ENCODE measurements at places on chromosomes 1 and 21.

DNA sequence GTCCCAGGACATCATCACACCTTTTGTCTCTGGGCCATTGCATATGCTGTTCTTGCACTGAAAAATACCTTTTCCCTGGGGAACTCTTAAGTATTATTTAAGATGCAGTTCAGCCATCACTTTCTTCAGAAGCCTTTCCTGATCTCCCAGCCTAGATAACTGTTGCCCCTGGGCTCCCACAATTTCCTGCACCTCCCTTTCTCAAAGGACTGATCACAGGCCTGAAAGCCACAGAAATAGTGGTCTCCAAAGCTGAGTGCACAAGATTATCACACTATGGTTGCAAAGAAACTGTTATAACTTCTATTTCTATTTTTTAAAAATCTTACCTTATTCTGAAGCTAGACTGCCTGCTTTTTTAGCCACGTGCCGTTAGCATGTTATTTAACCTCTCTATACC, 2.8 kb upstream of the ZSCAN20 start:
- DNase-seq, result no peak

- DNase-seq, result no peak
Measured at GRCh38 chr1:231424950-231425805, 3.1 kb upstream of the EGLN1 start.

GRCh38 chr1:92752719-92753118, 32.2 kb downstream of the EVI5 start:
- no peak for DNase-seq

- DNase-seq, result no peak
Measured at GRCh38 chr1:112625696-112626095, 6.1 kb downstream of the CAPZA1 start.

- DNase-seq, result no peak
Measured at GRCh38 chr1:172733815-172734214, 74.9 kb downstream of the FASLG start.

- no peak for DNase-seq
Measured at GRCh38 chr1:196070940-196071339, 537.3 kb downstream of the KCNT2 start.

DNA sequence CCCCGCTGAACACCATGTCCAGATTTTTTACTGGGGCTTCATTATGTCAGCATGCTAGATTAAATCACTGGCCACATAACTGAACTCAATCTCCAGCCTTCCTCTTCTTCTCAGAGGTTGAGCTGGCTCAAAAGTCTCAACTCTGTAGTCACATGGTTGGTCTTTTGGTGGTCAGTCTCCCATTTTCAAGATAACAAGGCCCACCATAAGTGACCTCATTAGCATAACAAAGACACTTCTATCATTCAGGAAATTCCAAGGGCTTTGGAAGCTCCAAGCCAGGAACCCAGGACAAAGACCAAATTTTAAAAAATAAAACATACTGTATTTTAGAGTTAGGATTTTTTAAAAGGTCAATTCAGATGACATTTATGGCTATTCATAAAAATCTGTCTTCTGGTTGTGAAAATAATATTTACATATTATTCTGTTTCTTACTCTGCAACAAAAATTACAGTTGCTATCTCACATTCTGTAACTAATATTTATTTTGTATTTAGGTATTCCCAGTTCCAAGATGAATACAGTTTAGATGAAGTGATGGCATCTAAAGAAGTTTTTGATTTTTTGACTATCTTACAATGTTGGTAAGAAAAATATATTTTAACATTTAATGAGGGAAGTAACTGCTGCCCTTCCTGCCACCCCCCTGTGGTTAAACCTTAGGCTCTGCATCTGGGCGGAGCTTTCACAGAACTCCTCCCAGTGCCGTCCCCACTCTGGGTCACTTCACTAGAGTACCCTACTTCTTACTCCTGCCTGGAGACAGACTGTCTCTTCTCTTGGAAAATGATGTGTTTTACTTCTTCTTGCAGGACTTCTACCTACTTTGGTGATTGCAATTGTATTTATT, 49.3 kb downstream of the SCP2 start:
- no peak for DNase-seq

DNA sequence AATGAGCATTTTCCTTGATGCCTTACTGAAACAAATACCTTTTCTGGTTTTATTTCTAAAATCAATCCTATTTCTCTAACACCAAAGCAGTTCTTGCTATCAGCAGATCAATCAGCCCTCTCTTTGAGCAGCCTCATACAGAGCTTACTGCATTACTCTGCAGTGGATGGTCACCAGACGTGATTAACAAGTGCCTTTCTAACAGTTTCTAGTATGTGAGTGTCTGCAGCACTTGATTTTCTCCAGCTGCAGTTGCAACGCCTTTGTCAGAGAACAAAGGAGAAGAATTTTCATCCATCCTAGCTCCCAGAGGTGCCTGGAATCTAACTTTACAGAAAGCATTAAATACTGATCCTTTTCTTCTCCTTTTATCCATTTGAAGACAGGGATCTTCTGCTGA, 177.3 kb upstream of the SGIP1 start:
- DNase-seq, result no peak

GRCh38 chr1:33418811-33419210, 12.1 kb downstream of the PHC2 start:
- no peak for DNase-seq

GRCh38 chr1:46770541-46770940, 28.3 kb upstream of the CYP4B1 start:
- DNase-seq, result no peak

DNA sequence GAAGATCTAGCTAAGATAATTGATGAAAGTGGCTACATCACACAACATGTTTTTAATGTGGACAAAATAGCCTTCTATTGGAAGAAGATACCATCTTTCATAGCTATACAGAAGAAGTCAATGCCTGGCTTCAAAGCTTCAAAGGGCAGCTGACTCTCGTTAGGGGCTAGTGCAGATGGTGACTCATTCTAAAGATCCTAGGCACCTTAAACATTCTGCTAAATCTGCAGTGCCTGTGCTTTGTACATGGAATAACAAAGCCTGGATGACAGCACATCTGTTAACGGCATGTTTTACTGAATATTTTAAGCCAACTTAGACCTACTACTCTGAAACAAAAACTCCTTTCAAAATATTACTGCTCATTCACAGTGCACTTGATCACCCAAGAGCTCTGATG, 65.6 kb upstream of the USP24 start:
- no peak for DNase-seq

DNA sequence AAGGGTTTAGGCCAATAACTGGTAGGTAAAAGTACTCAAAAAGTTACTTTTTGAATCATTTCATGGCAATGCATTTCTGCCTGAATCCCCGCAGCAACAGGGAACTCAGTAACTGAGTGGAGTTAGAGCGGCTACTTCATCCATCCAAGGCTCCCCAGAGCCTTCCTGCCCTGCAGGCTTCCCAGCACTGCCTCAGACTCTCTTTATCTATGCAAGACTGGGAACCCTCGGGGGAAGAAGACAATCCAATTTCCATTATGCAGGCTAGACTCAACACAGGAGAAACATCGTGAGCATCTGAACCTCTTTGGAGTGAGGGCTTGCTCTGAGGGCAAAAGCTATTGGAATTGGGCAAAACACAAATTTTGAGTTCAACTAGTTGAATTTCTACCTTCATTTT, 23.1 kb downstream of the ZMYND12 start:
- DNase-seq, result no peak

GRCh38 chr1:53577761-53578100, 118.5 kb downstream of the DMRTB1 start:
- no peak for DNase-seq

DNA sequence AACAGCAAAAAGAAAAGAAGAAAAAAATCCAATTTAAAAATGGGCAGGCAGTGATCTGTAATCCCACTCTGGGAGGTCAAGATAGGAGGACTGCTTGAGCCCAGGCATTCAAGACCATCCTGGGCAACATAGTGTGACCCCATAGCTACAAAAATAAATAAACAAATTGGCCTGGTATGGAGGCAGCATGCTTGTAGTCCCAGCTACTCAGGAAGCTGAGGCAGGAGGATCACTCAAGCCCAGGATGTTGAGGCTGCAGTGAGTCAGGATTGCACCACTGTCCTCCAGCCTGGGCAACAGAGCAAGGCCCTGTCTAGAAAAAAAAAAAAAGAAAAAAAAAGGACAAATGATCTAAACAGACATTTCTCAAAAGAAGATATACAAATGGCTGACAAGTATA, 99.6 kb downstream of the EIF4G3 start:
- no peak for DNase-seq

- DNase-seq, result no peak
Measured at GRCh38 chr1:209542585-209542984, 40.9 kb upstream of the CAMK1G start.

DNA sequence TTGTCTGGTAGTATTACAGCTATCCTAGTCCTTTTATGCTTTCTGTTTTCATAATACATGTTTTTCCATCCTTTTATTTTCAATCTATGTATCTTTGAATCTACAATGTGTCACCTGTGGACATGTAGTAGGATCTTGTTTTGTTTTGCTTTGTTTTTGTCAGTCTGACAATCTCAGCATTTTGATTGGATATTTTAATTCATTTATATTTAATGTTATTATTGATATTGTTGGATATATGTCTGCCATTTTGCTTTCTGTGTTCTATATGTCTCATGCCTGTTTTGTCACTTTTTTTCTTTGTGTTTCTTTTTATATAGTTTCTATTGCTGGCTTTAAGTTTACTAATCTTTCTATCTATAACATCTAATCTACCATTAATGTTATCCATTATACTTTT, 11.5 kb upstream of the PRSS38 start:
- DNase-seq, result no peak

DNA sequence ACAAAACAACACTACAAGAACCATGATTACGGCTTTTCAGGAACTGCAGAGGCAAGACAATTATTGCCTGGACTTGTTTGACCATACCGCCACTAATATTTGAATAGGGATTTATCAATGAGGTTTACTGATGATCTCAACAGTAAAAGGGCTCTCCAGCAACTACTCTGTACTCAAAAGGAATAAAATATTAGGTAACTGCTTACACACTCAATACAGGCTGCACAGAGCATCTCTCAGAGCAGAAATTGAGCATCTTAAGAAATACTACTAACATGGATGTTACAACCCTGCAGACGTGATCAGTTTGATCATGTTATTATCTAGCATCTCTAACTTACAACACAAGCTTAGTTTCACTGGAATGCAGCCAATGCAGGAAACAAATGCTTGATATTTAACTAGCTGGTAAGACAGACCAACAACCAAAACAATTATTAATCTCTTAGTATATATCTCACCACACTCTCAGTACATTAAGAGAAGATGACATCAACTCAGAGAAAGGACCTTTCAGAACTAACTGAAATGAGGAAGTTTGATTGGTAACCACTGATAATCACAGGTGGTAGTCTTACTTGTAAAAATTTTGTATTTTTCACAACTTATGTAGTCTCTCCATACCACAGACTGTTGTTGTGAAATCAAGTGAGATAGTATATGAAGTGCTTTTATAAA, 52.2 kb downstream of the PUM1 start:
- DNase-seq, result no peak

DNA sequence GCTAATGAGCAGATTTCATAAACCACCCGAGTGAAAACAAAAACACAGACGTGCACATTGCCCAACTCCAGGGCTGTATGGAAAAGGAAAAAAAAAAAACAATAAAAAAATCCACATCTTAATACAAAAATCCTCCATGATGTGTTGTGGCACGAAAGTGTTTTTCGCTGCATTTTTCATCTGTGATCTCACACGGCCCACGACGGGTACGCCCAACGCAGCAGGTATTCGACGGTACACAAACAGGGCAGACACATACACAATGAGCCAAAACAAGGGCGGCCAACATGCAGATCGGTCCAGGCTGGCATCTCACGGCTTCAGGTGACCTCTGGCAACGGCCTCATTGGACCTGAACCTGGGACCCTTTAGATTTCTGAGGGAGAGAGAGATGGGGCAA, 31.1 kb downstream of the CASZ1 start:
- no peak for DNase-seq

- DNase-seq, result no peak
Measured at GRCh38 chr1:43980255-43981134, 1.5 kb downstream of the B4GALT2 start.

GRCh38 chr1:42769811-42770210, 2.8 kb downstream of the C1orf50 start:
- DNase-seq, result no peak

Data from NCI-H446 treated with DMSO at 0.1 percent for 48 hours (cell line).